ENCODE measurements at places on chromosomes 12 and 14. TPM values are rescaled to one million over a fixed set of nuclear protein-coding genes. Genes with fewer than 3 reads are reported as not detected.

CATSPERB gene
- not detected for total RNA-seq

LRP1 gene
- 789 TPM for total RNA-seq

GPR84 gene
- not detected for total RNA-seq

- no peak overlapping the region for H3K27ac ChIP-seq
- peak; percentile 97 for DNase-seq
- H3K36me3 ChIP-seq = peaks cover 6% of the 10 kb centered on the region
- H3K27me3 ChIP-seq = no peaks in the 10 kb centered on the region
- peaks cover 6% of the 10 kb centered on the region for H3K4me1 ChIP-seq
Observed at GRCh38 chr14:99518441-99519346, 37.5 kb downstream of the CCNK start.

GRCh38 chr12:131603939-131604795, 106.7 kb upstream of the SFSWAP start:
- no peak overlapping the region for H3K4me3 ChIP-seq
- peak; percentile 78 for DNase-seq
- H3K27ac ChIP-seq = no peak overlapping the region
- H3K27me3 ChIP-seq = peaks cover 7% of the 10 kb centered on the region
- no peaks in the 10 kb centered on the region for H3K4me1 ChIP-seq
- H3K36me3 ChIP-seq = no peaks in the 10 kb centered on the region

DNA sequence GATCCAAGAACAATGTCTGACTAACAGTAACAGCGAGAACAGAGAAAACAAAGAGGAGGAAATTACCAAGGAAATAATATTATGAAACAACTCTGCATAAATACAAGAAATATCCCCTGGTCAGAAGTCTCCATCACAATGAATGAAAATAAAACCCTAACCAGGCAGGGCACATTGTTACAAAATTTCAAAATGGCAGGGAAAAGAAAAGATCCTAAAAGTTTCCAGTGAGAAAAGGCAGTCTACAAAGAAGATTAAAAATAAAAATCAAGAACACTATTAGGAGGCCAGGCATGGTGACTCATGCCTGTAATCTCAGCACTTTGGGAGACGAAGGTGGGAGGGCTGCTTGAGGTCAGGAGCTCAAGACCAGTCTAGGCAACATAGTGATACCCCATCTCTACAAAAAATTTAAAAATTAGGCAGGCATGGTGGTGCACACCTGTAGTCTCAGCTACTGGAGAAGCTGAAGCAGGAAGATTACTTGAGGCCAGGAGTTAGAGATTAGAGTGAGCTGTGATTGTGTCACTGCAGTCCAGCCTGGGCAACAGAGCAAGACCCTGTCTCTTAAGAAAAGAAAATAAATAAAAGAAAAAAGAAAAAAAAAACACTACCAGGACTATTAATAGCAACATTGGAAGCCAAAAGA, 47.8 kb downstream of the FERMT2 start:
- peaks cover 54% of the 10 kb centered on the region for H3K4me1 ChIP-seq
- H3K27me3 ChIP-seq = no peaks in the 10 kb centered on the region
- H3K36me3 ChIP-seq = peaks cover 31% of the 10 kb centered on the region
- peak overlapping the region; percentile 58 for H3K27ac ChIP-seq
- peak; percentile 65 for DNase-seq

DNA sequence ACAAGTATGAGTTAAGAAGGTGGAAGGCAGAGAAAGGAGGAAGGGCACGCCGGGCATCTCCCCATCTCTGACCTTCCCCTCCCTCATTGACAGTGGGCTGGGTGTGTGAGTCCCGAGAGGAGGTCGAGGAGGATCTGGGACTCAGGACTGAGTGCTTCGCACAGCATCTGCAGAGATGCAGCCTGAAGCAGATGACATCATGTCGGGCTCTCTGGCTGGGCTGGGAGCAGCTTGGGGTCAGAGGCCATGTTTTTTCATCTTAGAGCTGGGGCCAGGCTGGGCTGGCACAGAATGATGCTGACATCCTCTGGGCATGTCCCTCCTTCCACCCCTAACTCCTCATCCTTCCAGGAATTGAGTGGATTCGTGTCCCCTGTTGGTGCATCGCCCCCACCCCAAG, 43.5 kb downstream of the CMKLR1 start:
- no peak overlapping the region for H3K27ac ChIP-seq
- peak; percentile 65 for DNase-seq
- no peaks in the 10 kb centered on the region for H3K4me1 ChIP-seq
- H3K4me3 ChIP-seq = no peak overlapping the region
- peaks cover 9% of the 10 kb centered on the region for H3K36me3 ChIP-seq

- H3K27me3 ChIP-seq = no peaks in the 10 kb centered on the region
- no peak overlapping the region for H3K27ac ChIP-seq
- no peaks in the 10 kb centered on the region for H3K4me1 ChIP-seq
- no peak for DNase-seq
- no peak overlapping the region for H3K4me3 ChIP-seq
- no peaks in the 10 kb centered on the region for H3K36me3 ChIP-seq
Observed at GRCh38 chr14:25406818-25407217, 356.9 kb upstream of the STXBP6 start.

GRCh38 chr12:121579981-121580868, 598 bp downstream of the KDM2B start:
- peak; percentile 92 for DNase-seq
- H3K4me1 ChIP-seq = peaks cover 54% of the 10 kb centered on the region
- H3K4me3 ChIP-seq = peak overlapping the region; percentile 76
- peaks cover 4% of the 10 kb centered on the region for H3K36me3 ChIP-seq

DNA sequence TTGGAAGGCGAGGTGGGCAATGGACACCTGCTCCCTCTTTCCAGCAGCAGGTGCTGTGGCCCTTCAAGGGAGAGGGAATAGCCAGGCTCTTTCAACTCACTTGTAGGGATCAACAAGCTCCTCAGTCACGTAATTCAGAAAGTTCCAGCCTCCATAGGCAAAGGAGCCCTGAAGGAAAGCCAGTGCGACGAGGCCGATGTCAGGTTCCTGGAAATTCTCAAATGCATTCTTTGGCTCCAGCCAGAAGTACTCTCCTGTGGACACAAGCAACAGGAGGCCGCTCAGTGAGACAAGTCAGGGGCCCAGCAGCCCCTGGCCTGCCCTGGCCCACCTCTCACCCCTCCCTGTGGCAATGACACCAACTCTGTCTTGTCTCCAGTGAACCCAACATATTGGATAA, 21.3 kb upstream of the CEBPE start:
- H3K27ac ChIP-seq = no peak overlapping the region
- no peak for DNase-seq
- H3K4me1 ChIP-seq = peaks cover 6% of the 10 kb centered on the region
- peaks cover 6% of the 10 kb centered on the region for H3K27me3 ChIP-seq
- no peaks in the 10 kb centered on the region for H3K36me3 ChIP-seq
